ENCODE measurements at places on chromosomes 2 and 18.

GRCh38 chr2:206001912-206002311 is 84.1 kb downstream of the INO80D start:
- no peak for DNase-seq

- DNase-seq, result no peak
Measured at GRCh38 chr2:173667415-173667814, 297.8 kb downstream of the SP3 start.

GRCh38 chr2:57479981-57480380 is 566.6 kb upstream of the VRK2 start:
- no peak for DNase-seq

- DNase-seq, result peak; percentile 68
Measured at GRCh38 chr2:119476301-119477112, 44.9 kb downstream of the TMEM37 start.

GRCh38 chr2:164554487-164554886 is 66.8 kb downstream of the GRB14 start:
- no peak for DNase-seq

DNA sequence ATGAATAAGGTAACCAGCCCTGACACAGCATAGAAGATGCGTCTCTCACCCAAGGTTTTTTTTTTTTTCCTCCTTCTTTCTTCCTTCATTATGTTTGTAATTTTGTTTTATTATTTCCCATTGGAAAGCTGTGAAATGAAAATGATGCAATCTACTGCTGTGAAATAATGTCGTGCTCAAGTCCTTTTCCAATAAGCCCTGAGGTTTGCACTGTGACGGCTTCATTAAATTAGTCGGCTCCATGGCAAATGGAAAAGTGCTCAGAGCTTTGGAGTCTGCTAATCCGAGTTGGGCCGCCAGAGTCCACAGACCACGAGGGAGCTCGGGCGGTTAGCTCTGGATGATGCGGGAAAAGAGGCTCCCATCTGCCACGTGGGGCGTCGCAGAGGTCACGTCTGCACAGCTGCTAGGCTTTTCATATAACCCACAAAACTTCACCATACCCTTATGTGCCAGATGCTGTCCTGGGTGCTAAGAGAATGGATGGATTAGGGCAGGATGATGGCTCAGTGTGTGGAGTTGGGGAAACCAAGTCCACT is 92.3 kb upstream of the CAPN13 start:
- DNase-seq, result no peak

DNA sequence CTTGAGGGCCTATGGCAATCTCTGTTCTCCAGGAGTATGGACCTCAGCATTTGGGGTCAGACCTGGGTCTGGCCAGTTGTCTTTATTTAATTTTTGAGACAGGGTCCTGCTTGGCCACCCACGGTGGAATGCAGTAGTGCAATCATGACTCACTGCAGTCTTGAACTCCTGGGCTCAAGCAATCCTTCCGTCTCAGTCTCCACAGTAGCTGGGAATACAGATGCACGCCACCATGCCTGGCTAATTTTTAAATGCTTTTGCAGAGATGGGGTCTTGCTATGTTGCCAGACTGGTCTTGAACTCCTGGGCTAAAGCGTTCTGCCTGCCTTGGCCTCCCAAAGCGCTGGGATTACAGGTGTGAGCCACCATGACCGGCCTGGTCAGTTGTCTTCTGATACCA is 46.4 kb upstream of the INHBB start:
- no peak for DNase-seq

DNA sequence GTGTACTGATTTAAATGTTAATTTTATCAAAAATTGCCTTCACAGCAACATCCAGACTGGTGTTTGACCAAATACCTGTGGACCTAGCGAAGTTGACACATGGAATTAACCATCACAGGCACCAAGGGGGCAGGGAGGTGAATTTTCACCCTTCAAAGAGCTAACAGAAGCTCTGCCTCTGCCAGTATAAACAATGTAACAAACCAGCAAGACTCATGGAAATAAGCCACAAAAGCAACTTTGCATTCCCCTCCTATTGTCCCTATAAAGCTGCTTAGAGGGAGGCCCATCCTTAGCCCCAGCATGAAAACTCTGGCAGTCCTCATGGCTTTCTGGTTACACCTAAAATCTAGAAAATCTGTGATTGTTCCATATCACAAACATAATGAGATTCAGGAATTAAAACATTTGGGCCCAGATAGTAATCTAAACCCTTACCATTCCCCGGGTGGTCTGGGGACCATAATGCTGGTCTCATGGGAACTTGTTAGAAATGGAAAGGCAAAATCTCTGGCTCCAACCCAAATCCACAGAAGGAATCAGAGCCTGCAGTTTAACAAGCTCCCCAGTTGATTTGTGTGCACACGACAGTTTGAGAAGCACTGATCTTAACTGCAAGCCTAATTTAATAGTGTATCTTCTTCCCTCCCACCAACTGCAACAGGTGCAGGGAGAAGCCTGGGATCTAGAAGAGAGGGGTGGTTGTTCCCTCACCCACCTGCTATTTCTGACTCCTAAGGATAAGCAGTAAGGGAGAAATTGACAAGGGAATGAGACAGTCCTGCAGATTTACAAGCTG is 23.1 kb downstream of the SERPINB11 start:
- no peak for DNase-seq

GRCh38 chr2:85318222-85319074 is 9.3 kb downstream of the TGOLN2 start:
- DNase-seq, result no peak

GRCh38 chr18:55744206-55744605 is 156.2 kb upstream of the TCF4 start:
- no peak for DNase-seq

DNA sequence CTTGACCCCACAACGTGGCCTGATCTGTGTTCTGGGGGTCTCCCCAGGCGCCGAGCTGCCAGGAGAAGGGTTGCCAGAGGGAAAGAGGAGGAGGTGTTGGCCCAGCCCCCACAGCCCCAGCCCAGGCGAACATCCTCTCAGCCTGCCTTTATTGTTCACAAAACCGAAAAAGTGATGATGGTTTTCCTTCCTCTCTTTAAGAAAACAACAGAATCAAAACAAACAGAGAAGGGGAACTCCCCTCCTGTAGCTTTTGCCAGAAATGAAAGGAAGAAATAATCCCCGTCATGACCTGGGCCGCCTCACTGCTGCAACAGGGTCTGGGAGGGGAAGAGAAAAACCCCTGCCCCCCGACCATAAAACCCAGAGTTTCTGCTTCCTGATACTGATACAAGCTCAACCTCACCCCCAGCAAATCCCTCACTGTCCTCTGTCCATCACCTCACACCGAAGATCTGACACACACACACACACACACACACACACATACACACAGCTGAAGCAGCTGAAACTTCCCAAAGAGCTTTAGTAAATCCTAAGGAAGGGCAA is 52.0 kb downstream of the ZFP36L2 start:
- no peak for DNase-seq

GRCh38 chr2:47310801-47311560 is 92.0 kb upstream of the MSH2 start:
- DNase-seq, result no peak

- DNase-seq, result no peak
Measured at GRCh38 chr18:48074929-48075706, 144.7 kb upstream of the SMAD2 start.

- DNase-seq, result no peak
Measured at GRCh38 chr2:37301408-37301807, 23.2 kb downstream of the PRKD3 start.

- no peak for DNase-seq
Measured at GRCh38 chr2:101140237-101140636, 10.9 kb downstream of the TBC1D8 start.

DNA sequence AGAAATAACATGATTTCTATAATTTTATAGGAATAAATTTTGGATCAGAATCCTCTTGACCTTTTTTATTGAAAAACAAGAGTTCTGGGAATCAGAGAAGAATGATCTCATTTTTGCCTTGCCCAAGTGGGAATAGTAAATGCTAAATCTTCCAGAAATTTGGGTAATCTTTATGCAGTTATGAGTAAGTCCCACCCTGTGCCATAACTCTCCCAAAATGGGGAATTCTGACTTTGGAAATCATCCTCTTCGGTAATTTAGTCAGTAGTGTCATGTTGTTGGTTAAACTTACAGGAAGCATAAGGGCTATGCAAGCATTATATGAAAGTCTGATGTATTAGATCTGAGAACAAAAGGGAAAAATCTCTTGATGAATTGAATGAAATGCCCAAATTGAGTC is 20.6 kb upstream of the ARHGAP28 start:
- no peak for DNase-seq

DNA sequence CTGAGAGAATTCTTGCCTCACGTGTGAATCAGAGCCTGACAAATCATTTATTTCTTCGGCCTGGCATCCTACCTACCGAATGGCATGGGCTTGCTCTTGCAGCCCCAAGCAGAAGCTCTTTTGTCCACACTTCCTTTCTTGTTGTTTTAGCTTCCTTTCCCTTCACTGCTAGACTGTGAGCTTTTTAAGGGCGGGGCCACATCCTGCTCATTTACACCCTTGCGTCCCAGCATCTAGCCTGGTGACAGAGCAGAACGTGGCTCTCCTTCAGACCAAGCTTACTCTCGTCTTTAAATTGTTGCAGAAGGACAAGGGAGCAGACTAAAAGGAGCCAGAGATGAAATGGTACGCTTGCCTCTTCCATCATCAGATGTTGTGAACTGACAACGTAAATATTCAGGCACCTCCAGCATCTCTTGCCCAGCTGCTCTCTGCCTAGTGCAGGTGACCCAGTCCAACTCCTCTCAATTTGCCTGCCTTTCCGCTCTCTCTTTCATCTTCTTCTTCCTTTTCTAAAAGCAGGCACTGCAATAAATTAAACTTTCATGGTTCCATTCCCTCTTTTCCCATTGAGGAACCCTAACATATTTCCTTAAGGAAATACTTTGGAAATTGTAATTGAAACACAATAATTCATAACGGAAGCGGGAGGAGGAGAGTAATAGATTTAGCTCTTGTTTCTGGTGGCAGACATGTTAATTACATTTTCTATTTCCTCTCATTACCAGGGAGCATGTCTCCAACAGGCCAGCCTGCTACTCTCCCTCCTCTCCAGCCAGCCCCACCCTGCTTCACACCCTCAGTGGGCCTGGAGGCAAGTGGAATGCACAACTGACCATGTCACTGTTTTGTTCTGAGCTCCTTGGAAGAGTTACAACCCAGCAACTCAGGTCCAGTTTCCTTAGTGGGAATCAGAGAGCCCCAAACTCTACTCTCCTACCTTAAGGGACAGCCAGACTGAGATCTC is 228.1 kb upstream of the TRIB2 start:
- DNase-seq, result no peak

DNA sequence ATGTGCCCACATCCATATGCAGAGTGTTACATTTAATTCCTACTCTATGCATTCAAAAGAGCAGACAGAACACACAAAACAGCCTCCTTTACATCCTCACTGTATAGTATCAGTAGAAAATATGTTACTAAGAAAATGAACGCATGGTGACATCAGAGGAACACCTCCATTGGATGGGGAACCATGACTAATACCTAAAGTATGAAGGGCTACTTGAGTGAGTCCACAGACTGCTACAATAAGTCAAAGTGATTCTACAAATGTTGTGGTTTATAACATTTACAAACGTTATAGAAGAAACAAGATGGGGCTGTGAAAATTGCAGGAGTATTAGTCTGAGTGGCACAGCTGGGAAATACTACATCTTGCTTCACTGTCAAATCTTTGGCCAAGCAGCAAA is 1830.9 kb upstream of the PIK3C3 start:
- no peak for DNase-seq

Measured in D721Med (cell line).